Brain (organoid and tissue), 16 donors: ENCODE measurements at places on chromosomes 2 and 18.

- peak; percentile 86 for DNase-seq
Observed at GRCh38 chr2:60565472-60565871, 12.0 kb upstream of the BCL11A start.

DNA sequence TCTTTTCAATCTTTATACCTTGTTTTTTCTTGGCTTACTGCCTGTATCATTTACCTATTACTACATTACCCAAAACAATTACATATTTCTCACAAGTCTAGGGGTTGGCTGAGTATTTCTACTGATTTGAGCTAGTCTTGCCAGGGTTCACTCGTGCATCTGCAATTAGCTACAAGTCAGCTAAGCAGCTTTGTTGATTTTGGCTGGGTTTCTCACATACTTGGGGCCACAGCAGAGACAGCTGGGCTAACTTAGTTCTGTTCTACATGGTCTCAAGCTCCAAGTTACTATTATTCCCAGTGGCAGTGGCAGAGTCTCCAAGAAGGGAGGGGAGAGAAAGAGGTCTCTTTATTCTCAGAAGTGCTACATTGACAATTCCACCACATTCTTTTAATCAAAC lies 54.7 kb upstream of the SP5 start:
- peak; percentile 17 for DNase-seq

GRCh38 chr2:31141443-31142085 lies 3.3 kb upstream of the GALNT14 start:
- DNase-seq, result peak; percentile 69

- DNase-seq, result no peak
Observed at GRCh38 chr2:148917431-148917830, 42.4 kb downstream of the KIF5C start.

- no peak for DNase-seq
Observed at GRCh38 chr2:88036606-88037005, 19.0 kb downstream of the KRCC1 start.

DNA sequence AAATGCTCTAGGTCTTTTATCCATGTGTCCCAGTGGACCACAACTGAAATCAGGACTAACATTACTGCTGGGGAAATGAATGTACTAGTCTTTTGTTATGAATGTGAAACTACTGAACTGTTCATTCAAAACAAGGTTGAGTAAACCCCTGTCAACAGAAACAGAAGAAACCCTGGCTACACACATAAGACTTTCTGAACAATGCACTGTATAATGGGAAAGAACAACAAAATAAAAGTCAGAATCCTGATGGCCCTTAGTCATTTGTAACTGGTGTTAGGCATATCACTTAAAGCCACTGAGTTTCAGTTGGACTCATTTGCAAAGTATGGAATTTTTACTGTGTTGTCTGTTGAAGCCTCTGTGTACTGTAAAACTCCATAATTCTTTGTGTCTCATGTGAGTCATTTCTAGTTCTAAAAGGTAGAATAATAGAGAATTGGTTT lies 77.0 kb upstream of the UBXN4 start:
- DNase-seq, result no peak
